ENCODE measurements at places on chromosomes 3 and 15.

DNA sequence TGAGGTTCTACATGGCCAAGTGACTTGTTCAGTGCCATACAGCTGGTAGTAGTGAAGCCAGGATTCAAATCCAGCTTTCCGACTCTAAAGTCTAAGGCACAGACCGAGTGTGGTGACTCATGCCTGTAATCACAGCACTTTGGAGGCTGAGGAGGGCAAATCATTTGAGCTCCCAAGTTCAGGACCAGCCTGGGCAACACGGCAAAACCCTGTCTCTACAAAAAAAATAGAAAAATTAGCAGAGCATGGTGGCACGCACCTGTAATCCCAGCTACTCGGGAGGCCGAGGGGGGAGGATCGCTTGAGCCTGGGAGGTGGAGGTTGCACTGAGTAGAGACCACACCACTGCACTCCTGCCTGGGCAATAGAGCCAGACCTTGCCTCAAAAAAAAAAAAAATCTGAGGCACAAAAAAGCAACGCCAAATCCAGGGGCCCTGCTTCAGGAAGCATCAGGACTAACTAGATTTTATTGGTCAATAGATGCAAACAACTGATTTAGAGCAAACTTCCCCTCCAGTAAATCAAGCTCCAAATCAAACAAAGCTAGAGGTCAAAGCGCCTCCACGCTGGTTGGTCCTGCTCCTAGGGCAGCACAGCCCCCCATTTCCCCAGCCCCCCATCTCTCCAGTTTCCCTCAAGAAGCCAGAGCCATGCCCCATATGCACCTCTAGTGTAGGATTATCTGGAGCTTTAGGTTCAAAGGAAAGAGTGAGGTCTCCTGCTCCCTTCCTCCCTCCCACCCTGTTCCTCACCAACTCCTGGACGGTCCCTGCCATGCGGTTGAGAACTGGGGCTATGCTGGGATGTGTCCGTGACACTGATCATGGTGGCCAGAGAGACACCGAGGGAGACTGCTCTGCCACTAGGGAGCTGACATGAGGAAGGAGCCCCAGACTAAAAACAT, 2.9 kb upstream of the TNK2 start:
- DNase-seq = no peak

DNA sequence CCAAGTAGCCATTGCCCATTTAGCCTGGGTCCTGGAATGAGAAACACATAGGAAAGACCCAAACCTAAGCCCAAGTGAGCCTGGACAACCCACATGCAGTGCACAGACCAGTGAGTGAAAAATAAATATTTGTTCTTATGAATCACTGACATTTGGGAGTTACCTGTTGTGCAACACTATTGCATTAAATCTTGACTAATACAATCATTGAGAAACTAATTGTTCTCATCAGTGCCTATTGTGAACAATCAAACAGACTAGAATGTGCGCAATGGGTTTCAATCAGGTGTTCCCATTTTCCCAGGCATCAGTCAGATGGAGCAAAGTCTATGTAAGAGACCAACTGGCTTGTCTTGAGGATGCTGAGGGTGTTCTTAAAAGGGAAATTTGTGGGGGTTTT, 54.7 kb upstream of the CNOT10 start:
- DNase-seq = no peak

- DNase-seq = no peak
Observed at GRCh38 chr3:23239211-23240068, 36.3 kb downstream of the UBE2E2 start.

DNA sequence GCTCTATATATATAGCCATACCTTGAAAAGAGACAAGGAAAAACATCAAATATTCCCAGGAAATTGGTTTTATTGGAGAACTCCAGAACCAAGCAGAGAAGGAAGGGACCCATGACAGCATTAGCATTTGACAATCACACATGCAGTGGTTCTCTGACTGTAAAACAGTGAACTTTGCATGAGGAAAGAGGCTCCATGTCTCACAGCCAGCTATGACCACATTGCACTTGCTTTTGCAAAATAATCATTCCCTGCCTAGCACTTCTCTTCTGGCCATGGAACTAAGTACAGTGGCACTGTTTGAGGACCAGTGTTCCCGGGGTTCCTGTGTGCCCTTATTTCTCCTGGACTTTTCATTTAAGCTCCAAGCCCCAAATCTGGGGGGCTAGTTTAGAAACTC, 85.5 kb downstream of the TGFBR2 start:
- no peak for DNase-seq

- peak; percentile 54 for DNase-seq
Observed at GRCh38 chr15:77507143-77507897, 86.6 kb downstream of the HMG20A start.

DNA sequence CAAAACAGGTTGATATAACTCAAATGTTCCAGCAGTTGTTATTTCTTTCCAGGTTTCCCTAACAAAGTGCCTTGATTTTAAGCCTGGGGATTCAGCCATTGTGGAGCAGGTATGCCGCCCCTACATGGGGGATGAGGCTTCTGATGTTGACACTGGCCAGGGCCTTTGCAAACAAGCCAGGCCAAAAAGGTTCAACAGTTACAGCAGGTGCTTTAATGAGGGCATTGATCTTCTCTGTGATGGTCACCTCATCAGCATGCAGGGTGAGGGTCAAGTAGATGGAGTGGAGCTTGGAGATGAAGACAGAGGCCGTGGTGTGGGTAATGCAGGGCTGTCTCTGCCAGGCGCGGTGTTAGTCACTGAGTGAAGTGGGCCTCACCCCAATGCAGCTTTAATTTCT, 22.6 kb upstream of the EHHADH start:
- DNase-seq = no peak

GRCh38 chr15:50590288-50590687, 43.8 kb upstream of the USP50 start:
- DNase-seq = no peak

GRCh38 chr3:12901623-12902045, 60.3 kb upstream of the RPL32 start:
- DNase-seq = peak; percentile 47

DNA sequence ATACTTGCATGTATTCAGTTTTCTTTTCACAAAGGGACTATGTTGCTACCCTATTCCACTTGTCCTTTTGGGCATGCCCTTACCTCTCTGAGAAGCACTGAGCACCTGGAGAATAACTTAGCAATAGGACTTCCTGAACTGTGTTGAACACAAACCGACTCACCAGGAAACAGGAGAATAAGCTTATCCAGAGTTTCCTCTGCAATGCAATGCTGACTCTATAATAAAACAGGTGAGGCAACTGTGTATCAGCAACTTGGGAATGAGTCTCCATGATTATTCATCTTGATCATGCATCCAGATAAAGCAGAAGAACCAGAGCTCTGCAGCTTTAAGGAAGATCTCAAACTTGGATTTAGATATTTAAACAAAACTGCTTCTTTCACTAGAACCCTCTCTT, 806.5 kb downstream of the IGSF11 start:
- no peak for DNase-seq

DNA sequence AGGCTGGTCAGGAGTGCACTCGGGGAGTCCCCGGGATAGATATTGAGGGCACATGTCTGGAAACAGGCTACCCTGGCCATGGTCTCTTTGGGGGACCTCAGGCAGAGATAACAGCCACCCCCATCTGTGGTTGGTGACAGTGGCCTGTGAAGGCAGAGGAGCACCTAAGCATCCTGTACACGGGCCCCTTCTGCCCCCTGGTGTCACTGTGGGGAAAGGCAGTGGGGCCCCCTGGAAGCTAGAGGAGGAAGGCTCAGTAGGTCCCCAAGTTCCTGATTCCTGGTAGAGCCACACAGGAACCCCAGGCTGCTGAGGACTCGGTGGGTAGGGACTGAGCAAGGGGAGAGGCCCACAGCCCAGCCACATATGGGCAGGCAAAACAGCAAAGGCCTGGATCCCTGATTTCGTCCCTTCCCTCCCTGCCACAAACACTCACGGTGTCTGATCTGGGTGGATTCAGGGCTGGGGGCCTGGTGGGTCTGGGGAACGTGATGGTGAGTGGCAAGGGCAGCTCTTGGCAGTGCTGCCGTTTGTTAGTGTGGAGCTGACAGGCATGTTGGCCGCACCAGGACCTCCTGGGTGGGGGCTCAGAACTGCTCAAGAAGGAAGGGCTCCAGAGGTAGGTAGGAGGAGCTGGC, 14.1 kb upstream of the CXCR6 start:
- peak; percentile 74 for DNase-seq

Measured in hematopoietic multipotent progenitor cell treated with erythropoietin and hydrocortisone succinate and interleukin-3 and kit ligand, for 4 days (in vitro differentiated cells).